ENCODE measurements at places on chromosomes 1 and 21. TPM values are rescaled to one million over a fixed set of nuclear protein-coding genes. Genes with fewer than 3 reads are reported as not detected.

B3GALT5 gene
- 1.1 TPM for total RNA-seq

C1orf210 gene
- total RNA-seq, result 10.4 TPM

FAM131C gene
- not detected for total RNA-seq

YY1AP1 gene
- total RNA-seq, result 177 TPM

ORC1 gene
- 2.5 TPM for total RNA-seq

SPRR2F gene
- total RNA-seq, result not detected

LCE2C gene
- not detected for total RNA-seq

GRCh38 chr1:153509729-153510354, 25.9 kb downstream of the S100A6 start:
- no peak for DNase-seq

- DNase-seq, result no peak
Measured at GRCh38 chr1:241408170-241408569, 51.2 kb upstream of the RGS7 start.

DNA sequence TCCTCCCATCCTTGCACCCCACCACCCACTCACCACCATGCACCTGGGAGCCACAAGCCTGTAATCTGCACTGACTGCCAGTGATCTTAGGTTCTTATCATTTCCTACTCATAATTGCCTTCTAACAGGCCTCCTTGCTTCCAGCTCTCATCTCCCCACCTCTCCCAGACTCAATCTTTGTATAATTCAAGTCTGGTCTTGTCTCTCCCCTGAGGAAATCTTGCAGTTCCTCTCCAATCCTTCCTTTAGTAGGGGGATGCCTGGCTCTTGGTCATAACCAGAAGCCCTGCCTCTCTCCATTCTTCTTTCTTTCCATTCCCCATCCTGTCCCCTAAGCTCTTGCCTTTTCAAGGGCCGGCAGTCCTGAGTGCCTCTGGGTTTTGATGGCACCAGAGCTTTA, 27.8 kb downstream of the PIGM start:
- no peak for DNase-seq

DNA sequence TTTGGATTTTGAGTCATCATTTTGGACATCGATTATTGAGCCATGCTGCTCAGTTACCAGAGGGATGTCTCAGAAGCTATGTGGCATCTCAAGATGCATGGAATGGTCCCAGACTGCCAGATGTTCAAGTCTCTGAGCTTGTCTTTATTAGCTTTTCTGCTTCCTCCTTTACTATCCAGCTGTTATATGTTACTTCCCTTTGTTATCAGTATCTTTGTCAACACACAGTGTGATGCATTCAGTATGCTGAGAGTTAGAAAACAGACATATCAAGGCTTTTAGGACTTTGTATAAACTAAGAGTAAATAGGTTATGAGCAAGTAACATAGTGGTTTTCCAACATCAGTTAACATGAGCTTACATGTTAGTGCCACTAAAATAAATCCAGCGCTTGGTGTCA, 474.5 kb downstream of the DSCAM start:
- DNase-seq, result peak; percentile 79

- DNase-seq, result peak; percentile 72
Measured at GRCh38 chr1:93979718-93980319, 70.6 kb upstream of the GCLM start.

DNA sequence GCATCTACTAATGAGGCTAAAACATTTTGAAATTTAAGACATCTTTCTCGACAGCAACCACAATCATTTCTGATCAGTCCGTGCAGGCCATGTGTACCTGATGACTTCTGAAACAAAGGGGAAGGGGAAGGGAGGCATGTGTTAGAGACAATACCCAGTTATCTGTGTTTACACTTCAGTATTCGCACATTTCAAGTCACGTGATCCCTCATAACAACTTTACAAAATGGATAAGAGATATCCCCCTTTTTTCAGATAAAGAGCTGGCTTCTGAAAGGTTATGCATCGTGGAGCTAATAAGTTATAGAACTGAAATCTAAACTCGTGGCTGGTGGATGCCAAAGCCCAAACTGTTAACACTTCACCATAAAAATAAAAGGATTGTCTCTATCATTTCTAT, 175.7 kb downstream of the CHRM3 start:
- no peak for DNase-seq

DNA sequence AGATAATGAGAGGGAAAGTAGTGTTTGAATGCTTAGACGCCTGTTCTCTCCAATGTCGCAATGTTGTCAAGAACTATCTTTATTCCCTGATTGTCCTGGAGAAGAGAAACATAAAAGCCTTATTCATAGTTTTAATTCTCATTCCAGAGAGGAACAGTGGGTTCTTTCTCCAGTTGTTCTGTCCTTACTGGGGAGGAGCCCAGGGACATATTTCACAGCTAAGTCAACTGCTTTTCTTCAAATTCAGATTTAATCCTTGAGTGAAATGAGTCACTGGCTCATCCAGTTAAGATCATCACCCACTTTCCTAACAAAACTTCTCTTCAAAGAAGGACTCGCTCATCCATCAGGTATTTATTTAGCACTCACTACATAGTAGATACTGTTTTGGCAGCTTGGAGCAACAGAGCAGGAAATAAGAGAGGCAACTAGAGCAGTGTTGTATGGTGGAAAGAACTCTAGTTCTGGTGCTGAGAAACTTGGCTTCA, 365.7 kb upstream of the USP24 start:
- DNase-seq, result no peak

GRCh38 chr1:113388621-113389358, 1.5 kb upstream of the MAGI3 start:
- DNase-seq, result no peak

All from lung (tissue), 17 donors.